ENCODE measurements at places on chromosomes 2 and 18.
A peak's percentile ranks its signal among the peaks of the same experiment; 100 is the strongest.

- H3K4me3 ChIP-seq: no peak overlapping the region
- DNase-seq: no peak
- no peak overlapping the region for H3K27ac ChIP-seq
- no peaks in the 10 kb centered on the region for H3K36me3 ChIP-seq
- H3K27me3 ChIP-seq: no peaks in the 10 kb centered on the region
- H3K4me1 ChIP-seq: no peaks in the 10 kb centered on the region
Measured at GRCh38 chr2:52383541-52383940, 1351.6 kb upstream of the NRXN1 start.

DNA sequence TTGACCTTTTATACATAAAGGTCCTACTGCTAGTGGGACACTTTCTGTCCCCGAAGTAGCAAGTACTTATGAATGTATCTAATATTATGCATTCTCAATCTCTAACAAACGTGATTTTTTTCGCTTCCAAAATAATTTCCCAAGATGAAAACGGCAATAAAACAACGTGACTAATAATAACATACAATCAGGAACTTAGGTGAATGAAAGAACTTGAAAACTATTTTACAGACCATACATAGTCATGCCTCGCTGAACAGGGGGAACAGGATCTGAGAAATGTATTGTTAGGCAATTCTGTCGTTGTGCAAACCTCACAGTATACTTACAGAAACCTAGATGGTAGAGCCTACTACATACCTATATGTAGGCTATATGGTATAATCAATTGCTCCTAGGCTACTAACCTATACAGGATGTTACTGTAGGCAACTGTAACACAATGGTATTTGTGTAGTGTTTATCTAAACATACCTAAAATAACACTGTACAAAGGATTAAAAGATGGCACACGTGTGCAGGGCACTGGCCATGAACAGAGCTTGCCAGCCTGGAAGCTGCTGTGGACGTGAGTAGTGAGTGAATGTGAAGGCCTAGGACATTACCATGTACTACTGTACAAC, 2.5 kb downstream of the RTN4 start:
- peaks cover 70% of the 10 kb centered on the region for H3K4me1 ChIP-seq
- H3K4me3 ChIP-seq: peak overlapping the region; percentile 97
- H3K27ac ChIP-seq: peak overlapping the region; percentile 17
- H3K27me3 ChIP-seq: no peaks in the 10 kb centered on the region
- peaks cover 15% of the 10 kb centered on the region for H3K36me3 ChIP-seq

DNA sequence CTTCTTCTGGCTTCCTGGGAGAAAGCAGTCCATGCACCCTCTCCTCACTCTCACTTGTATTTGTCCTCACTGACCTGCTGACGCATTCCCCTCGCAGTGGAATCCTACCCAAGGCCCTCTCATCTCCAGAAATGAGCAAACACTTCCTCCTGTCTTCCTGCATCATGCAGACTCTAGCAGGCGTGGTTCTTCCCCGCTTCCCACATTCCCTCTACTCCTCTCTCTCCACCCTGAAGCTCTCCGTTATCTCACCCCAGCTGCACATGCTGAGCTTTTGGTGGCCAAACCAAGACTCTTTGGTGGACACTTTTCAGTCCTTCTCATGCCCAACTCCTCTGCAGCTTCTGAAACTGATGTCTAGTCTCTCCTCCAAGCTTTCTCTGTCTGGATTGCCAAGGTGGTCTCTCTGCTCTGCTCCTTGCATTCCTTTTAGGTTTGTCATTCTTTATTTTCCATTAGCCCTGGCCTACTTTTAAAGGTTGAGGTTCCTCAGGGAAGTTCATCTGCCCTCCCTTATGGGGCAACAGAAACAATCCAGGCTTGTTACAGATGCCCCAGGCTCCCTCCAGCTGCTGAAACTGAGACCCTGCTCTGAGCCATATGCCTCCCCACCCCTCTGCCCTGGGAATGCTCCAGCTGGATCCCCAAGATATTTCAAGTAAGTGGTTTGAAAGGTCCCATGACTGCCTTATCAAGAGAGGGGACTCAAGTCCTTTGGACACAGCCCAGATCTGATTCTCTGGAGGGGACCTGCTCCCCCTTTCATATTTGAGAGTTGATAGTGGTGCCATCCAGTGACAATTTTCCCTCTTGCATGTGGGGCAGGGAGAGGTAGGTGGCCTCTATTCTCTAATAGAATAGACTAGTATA, 835 bp upstream of the IL18RAP start:
- peak overlapping the region; percentile 58 for H3K4me3 ChIP-seq
- H3K36me3 ChIP-seq: peaks cover 5% of the 10 kb centered on the region
- H3K4me1 ChIP-seq: peaks cover 71% of the 10 kb centered on the region
- DNase-seq: no peak

DNA sequence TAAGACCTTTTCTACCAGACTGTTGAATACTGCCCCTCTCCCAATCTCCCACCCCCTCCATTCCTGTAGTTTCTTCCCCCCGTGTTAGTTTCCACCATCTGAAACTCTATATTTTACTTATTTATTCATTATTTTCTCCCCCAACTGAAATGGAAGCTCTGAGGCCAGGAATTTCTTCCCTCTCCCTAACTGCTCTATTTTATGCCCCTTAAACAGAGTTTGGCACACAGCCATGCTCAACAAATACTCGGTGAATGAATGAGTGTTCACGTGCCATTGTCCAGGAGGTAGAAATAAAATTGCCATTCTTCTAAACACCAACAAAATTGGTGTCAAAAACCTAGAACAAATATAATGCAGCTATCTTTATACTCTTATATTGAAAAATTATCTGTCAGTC, 5.6 kb downstream of the ITGB1BP1 start:
- peaks cover 29% of the 10 kb centered on the region for H3K36me3 ChIP-seq
- H3K4me3 ChIP-seq: no peak overlapping the region
- no peaks in the 10 kb centered on the region for H3K27me3 ChIP-seq
- H3K27ac ChIP-seq: peak overlapping the region; percentile 79
- H3K4me1 ChIP-seq: peaks cover 42% of the 10 kb centered on the region

DNA sequence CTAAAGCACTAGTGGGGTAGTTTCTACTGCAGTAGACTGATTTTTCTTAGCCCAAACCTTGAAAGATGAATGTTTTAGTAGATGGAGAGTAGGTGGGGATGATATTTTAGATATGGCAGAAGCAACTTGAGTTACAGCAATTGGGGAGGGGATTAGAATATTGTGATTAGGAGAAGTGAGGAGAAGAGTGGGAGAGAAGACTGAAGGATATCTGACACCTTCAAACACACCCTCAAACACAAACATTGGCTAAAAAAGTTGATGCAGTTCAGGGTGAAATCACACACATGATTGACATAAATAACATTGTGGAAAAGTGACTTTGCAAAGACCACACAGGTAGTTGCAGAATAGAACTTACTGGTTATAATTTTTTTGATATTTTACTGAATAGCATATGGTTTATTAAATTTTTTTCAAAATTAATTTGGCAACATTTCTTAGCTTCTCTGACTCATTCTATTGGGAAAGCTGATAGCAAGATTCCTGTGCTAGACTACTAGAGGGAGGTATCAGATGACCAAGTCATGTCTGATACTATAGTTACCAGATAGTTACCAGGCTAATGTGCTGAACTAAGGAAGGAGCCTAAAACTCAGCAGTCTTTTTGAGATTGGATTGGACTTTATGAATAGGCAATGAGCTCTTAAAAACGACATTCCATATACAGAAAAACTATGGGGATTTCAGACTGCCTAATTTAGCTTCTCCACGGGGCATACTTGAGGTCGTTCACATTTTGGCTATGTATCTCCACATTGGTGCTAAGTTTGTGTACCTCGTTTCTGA, 73.0 kb downstream of the ACTR3 start:
- no peaks in the 10 kb centered on the region for H3K4me1 ChIP-seq
- peaks cover 58% of the 10 kb centered on the region for H3K36me3 ChIP-seq
- no peak for DNase-seq
- no peaks in the 10 kb centered on the region for H3K27me3 ChIP-seq

DNA sequence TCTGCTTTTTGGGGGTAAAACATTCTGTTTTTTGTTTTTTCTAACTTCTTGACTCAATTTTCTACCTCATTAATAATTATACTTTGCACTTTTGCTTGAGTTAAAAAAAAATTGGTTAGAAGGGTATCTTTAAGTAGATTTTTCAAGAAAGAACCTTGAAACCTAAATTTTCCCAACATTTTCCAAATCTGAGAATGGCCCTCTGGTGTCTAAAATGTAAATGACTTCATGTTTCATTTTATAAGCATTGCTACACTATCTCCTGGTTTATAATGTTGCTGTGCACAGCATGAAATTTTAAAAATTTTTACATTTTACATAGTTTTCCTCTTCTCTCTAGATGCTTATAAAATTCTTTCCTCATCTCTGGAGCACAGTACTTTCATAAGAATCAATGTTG, 14.2 kb downstream of the EIF2AK2 start:
- no peak for DNase-seq
- H3K27ac ChIP-seq: peak overlapping the region; percentile 64
- peaks cover 58% of the 10 kb centered on the region for H3K36me3 ChIP-seq
- H3K27me3 ChIP-seq: no peaks in the 10 kb centered on the region
- H3K4me3 ChIP-seq: no peak overlapping the region
- H3K4me1 ChIP-seq: peaks cover 9% of the 10 kb centered on the region

- no peak for DNase-seq
- H3K4me3 ChIP-seq: no peak overlapping the region
- H3K36me3 ChIP-seq: no peaks in the 10 kb centered on the region
- no peak overlapping the region for H3K27ac ChIP-seq
Measured at GRCh38 chr2:230684270-230685168, 28.1 kb upstream of the CAB39 start.

GRCh38 chr18:13179566-13180113, 38.9 kb upstream of the LDLRAD4 start:
- no peak overlapping the region for H3K27ac ChIP-seq
- peaks cover 5% of the 10 kb centered on the region for H3K36me3 ChIP-seq
- no peak for DNase-seq
- H3K4me1 ChIP-seq: peaks cover 9% of the 10 kb centered on the region

DNA sequence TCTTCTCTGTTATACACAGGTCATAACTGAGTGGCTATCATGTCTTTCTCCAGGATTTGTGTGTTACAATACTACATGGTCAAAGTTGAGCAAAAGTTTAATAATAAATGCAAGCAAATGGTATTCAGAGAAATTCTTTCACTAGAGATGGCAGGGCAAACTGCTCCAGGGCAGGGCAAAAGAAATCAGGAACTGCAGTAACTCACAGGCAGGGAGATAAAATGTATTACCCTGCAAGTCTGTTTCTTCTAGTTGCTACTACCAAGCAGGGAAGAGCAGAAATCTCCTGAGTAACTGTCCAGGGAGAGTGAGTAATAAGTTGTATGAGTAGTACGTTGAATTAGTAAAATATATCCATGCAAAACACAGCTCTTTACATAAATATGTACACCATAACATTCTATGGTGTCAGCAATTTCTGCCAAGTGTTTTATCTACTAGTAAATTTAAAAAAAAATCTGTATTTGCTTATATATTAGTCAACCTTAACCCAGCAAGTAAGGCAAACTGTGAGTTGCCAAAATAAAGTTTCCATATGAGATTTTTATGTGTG, 404.1 kb downstream of the ZEB2 start:
- no peak for DNase-seq
- H3K4me1 ChIP-seq: peaks cover 3% of the 10 kb centered on the region
- H3K27me3 ChIP-seq: no peaks in the 10 kb centered on the region
- no peak overlapping the region for H3K27ac ChIP-seq
- H3K36me3 ChIP-seq: no peaks in the 10 kb centered on the region
- no peak overlapping the region for H3K4me3 ChIP-seq

All from effector memory CD8-positive, alpha-beta T cell (primary cell).